Naive B cell (primary cell): ENCODE measurements at places on chromosomes 1 and 21. TPM values are rescaled to one million over a fixed set of nuclear protein-coding genes. Genes with fewer than 3 reads are reported as not detected.
A peak's percentile ranks its signal among the peaks of the same experiment; 100 is the strongest.

FAM110D gene
- polyA plus RNA-seq: not detected

CLDN17 gene
- not detected for polyA plus RNA-seq

GRCh38 chr21:15442743-15443469 lies 286.9 kb upstream of the USP25 start:
- peaks cover 3% of the 10 kb centered on the region for H3K36me3 ChIP-seq
- H3K27ac ChIP-seq: no peak overlapping the region
- H3K4me1 ChIP-seq: peaks cover 20% of the 10 kb centered on the region
- no peak overlapping the region for H3K4me3 ChIP-seq
- DNase-seq: no peak

DNA sequence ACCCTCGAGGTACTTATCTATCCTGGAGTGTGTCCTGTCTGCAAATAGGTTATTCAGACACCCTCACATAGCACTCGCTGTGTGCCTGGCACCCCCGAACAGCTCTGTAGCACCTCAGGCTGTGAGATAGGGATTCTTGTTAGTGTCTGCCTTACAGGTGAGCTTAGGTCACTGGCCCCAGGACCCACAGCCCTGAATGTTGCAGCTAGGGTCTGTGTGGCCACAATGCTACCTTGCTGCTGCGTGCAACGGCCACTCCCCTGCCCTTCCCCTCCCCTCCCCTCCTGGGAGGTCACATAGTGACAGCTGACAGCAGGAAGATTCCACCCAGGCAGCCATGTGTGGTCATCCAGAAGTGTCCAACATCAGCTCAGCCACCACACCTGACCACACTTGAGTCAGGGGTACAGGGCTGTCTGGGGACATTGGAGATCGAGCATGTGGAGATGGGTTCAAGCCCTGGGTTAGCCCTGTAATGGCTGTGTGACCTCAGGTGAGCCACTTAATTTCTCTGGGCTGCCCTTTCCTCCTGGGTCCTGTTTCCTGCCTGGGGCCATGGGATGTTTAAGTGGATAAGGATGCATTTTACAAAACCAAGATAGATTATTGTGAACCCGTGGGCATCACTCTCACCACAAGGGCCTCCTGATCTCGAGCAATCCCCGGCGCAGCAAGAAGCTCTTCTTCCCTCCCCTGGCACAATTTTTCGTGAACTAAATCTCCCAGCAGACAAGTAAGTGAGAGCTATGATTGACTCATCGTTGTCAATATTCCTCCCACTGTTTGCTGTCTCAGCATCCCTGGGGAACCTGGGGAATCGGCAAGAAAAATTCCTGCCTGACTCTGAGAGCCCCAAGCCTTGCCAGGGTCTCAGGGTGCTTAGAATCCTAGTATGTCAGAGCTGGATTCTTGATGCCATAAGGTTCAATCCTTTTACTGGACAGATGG lies 208.7 kb downstream of the PTPRU start:
- H3K27ac ChIP-seq: no peak overlapping the region
- DNase-seq: no peak
- H3K4me1 ChIP-seq: no peaks in the 10 kb centered on the region

GRCh38 chr1:42926235-42926878 lies 32.3 kb downstream of the SLC2A1 start:
- H3K36me3 ChIP-seq: peaks cover 18% of the 10 kb centered on the region
- no peaks in the 10 kb centered on the region for H3K27me3 ChIP-seq
- DNase-seq: no peak
- H3K4me3 ChIP-seq: peak overlapping the region; percentile 95
- peaks cover 42% of the 10 kb centered on the region for H3K4me1 ChIP-seq
- peak overlapping the region; percentile 99 for H3K27ac ChIP-seq
